ENCODE measurements at places on chromosomes 12 and 14.

DNA sequence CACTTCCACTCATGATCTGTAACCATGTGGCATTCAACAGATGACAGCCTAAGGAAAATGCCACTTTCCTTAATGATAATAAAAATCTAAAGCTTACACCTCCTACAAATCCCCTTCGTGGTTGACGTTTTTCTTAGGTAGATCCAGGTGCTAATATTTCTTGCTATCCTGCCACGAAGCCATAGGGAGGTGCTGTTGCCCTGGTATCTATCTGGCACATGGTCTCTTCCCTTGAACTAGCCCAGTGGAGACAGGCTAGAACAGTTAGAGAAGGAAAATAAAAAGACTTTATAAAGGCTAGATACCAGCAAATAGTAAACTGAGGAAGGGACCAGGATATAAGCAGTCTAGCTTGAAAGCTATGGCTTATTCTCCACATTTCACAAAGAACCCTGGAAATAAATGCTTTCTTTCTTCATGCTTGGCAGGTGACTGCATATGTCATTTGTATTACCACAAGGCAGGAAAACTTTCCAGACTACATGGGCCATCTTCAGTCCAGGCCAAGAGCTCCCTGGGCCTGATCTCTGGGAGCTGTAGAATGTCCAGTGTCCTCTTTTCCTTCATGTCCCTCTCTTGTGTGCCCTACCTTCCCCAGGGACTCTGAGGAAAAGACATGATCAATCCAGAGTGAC, 15.3 kb downstream of the SPIC start:
- DNase-seq: peak; percentile 24

GRCh38 chr12:31235868-31236395, 90.0 kb downstream of the SINHCAF start:
- no peak for DNase-seq

DNA sequence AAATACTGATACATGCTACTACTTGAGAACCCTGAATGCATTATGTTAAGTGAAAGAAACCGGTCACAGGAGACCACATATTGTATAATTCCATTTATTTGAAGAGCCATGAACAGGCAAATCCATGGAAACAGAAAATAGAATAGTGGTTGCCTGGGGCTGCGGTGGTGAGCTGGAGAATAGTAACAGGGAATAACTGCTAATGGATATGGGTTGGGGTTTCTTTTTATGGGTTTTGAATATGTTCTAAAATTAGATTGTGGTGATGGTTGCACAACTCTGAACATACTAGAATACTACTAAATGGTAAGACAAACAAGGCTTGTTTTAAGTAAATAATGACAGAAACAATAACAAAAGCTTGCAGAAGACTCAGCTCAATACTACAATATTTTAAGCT, 293.0 kb downstream of the BTG1 start:
- DNase-seq: no peak

GRCh38 chr12:124694250-124694649, 126.8 kb upstream of the NCOR2 start:
- peak; percentile 72 for DNase-seq

DNA sequence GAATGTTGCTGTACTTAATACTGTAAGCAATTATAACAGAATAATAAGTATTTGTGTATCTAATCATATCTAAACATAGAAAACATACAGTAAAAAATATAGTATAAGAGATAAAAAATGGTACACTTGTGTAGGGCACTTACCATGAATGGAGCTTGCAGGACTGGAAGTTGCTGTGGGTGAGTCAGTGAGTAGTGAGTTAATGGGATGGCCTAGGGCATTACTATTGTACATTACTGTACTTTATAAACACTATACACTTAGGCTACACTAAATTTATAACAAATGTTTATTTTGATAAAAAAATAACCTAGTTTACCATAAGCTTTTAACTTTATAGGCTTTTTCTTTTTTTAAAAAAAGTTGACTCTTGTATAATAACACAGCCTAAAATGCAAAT, 1071.2 kb upstream of the SEL1L start:
- no peak for DNase-seq

DNA sequence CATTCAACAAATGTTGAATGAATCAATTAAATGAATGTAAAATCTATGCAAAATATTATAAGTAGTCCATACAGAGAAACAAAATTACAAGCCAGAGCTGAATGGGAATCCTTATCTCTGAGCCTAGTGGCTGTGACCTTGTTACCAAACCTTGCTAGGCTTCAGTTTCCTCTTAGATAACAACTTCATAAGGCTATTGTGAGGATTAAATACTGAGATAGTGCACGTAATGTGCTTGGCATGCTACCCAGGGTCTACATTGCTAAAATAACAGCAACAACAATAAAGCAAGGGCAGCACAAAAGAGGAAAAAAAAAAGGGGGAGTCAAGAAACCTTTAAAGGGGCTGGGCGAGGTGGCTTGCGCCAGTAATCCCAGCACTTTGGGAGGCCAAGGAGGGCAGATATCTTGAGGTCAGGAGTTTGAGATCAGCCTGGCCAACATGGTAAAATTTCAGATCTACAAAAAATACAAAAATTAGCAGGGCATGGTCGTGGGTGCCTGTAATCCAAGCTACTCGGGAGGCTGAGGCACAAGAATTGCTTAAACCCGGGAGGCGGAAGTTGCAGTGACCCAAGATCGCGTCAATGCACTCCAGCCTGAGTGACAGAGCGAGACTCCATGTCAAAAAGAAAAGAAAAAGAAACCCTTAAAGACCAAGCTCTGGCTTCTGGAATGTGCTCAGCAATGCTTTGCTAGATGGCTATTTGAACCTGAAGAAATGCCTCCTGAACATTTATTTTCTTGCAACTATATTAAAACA, 14.1 kb downstream of the STAB2 start:
- DNase-seq: no peak
